Kidney (tissue), 22 donors: ENCODE measurements at places on chromosomes 7 and 10.

DNA sequence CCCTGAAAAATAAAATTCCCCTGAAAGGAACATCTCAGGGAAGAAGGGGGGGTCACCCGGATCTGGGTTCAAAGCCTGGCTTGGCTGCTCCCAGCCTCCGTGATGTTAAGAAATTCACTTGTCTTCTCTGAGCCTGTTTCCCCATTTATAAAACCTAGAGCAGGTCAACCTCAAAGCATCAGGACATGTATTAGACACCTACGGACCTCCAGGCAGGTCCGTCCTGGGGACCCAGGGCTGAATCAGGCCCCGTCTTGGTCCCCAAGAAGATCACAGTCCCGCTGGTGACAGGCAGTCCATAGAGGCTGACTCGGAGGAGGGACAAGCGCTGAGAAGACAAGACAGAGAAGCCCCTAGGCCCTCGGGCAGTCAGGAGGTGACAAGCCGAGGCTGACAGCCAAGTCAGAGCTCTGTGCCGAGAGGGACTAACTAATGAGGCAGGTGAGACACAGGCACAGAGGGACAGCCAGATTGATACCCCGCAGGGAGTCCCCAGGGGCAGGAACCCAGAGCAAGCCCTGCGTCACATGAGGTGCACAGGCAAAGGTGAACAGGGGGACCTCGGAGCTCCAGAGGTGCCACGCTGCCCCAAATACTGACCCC, 2.9 kb downstream of the MYL10 start:
- no peak for DNase-seq

GRCh38 chr7:116953372-116953905, at the start of gene ST7:
ST7 (plus strand) TSS chr7:116953501; CDS start chr7:116953541, 40 bp downstream.
- DNase-seq: peak; percentile 78

DNA sequence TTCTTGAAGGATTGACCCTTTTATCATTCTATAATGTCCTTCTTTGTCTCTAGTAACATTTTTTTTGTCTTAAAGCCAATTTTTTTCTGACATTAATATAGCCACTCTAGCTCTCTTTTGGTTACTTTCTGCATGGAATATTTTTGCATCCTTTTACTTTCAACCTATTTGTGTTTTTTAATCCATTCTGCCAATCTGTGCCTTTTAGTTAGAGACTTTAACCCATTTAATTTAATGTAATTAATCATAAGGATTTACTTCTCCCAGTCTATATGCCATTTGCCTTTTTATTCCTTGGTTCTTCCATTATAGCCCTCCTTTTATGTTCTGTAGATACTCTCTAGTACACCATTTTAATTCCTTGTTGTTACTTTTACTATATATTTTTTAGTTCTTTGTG, 32.7 kb upstream of the RABGEF1 start:
- no peak for DNase-seq

DNA sequence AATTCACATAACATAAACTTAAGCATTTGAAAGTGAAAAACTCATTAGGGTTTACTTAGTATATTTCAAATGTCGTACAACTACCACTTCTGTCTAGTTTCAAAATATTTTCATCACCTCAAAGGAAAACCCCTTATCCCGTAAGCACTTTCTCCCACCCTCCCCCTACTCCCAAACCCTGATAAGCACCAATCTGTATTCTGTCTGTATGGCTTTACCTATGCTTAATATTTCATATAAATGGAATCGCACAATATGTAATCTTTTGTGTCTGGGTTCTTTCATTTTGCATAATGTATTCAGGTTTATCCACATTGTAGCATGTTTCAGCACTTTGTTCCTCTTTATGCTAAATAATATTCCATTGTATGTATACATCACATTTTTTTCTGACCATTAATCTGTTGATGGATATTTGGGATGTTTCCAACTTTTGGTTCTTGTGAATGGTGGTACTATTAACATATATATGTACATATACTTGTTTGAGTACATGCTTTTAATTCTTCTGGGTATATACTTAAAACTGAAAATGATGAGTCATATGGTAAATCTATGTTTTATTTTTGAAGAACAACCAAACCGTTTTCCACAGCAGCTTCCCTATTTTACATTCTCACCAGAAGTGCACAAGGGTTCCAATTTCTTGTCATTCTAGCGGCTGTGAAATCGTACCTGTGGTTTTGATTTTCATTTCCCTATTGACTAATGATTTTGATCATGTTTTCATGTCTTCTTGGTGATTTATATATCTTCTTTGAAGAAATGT, 6.2 kb upstream of the STARD3NL start:
- DNase-seq: no peak

DNA sequence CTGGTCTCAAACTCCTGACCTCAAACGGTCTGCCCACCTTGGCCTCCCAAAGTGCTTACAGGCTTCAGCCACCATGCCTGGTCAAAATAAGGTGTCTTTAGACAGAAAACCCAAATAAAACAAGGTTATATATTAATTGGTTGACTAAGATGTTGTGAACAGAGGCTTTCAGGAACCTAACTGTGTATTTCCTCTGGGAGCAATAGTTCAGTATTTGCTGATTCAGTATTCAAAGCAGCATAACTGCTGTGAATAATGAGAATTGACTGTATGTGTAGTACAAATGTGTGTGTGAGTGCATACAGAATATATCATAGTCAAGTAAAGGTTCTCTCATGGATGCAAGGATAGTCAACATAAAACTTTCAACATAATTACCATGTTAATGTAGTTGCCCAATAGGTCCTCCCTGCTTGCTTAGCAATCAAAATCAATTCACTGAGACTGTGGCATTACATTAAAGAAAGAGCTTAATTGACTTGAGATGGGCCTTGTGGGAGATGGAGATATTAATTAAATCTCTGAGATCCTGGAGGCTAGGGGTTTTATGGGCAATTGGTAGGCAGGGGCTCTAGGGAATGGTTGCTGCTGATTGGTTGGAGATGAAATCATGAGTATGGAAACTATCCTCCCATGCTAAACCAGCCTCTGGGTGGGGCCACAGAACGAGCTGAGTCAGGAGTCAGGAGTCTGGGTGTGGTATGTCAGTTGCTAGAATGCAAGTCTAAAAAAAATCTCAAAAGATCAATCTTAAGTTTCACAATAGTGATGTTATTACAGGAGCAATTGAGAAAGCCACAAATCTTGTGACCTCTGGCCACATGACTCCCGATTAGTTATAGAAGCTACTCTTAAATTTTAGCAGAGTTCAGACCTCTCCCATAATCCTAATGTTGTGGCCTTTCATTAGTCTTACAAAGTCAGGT, 162.7 kb downstream of the AKR1D1 start:
- DNase-seq: no peak

- no peak for DNase-seq
Measured at GRCh38 chr7:7569081-7569527, 2.4 kb downstream of the MIOS start.

DNA sequence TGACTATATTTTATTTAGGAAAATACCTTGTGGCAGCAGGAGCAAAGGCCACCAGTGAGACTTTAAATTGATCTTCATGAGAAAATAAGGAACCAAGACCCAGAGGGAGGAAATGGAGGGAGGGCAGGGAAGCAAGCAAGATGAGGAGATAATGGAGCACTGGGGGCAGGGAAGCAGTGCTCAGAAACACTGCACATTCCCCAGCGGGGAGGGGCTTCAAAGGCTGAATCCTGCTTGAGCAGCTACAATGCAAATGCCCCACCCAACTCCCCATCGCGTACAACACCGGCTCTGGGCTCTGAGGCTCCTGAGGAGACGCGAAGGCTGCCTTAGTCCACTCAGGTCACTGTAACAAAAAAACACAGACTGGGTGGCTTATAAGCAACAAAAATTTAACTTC, 503.8 kb downstream of the GRID1 start:
- DNase-seq: no peak

GRCh38 chr7:69374044-69374425, 224.2 kb upstream of the AUTS2 start:
- no peak for DNase-seq

DNA sequence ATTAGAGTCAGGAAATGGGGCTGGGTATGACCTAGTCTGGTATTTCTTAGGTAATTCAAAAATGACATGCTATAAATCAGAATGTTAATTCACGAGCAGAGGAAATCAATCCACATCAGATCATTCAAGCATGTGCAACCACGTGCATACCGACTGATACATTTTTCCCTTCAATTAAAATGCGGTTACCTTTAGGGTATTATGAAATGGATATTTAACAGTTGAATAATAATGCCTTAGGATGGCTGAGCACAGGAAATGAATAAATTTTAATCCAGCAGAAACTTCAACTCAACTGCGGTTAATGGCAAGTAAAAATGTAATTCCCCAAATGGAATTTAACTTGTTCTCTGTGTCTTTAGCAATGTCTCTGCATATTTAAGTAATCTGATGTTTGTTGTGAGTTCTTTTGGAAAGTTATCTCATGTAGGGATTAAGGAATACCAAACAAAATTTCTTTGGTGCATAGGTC, 9.2 kb downstream of the CPA2 start:
- no peak for DNase-seq

- no peak for DNase-seq
Measured at GRCh38 chr10:70426823-70427222, 14.7 kb downstream of the NODAL start.

GRCh38 chr7:19009241-19009935, 108.0 kb downstream of the TWIST1 start:
- no peak for DNase-seq

- DNase-seq: no peak
Measured at GRCh38 chr10:22429981-22430421, 84.7 kb downstream of the SPAG6 start.

- DNase-seq: no peak
Measured at GRCh38 chr10:28363376-28363775, 60.5 kb upstream of the MPP7 start.

- no peak for DNase-seq
Measured at GRCh38 chr10:30990971-30991646, 40.6 kb downstream of the ZNF438 start.

DNA sequence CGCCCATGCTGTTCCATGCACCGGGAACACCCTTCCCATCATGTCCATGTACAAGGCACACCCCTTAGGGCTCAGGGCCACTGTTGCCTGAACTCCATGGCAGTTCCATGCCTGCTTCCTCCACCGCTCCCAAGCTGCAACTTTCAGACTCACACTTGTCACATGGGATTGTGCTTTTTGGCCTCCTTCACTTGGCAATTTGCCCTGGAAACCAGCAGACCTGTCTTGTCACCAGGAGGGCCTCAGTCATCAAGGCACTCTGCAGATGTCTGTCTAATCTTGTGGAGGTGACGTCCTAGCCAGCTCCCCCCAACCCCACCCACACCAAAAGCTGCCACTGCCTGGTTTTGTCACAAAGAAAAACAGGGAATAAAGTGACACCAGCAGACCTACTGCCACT, 47.5 kb downstream of the CARD11 start:
- DNase-seq: no peak

GRCh38 chr7:157731126-157731525, 394.3 kb downstream of the DNAJB6 start:
- no peak for DNase-seq

DNA sequence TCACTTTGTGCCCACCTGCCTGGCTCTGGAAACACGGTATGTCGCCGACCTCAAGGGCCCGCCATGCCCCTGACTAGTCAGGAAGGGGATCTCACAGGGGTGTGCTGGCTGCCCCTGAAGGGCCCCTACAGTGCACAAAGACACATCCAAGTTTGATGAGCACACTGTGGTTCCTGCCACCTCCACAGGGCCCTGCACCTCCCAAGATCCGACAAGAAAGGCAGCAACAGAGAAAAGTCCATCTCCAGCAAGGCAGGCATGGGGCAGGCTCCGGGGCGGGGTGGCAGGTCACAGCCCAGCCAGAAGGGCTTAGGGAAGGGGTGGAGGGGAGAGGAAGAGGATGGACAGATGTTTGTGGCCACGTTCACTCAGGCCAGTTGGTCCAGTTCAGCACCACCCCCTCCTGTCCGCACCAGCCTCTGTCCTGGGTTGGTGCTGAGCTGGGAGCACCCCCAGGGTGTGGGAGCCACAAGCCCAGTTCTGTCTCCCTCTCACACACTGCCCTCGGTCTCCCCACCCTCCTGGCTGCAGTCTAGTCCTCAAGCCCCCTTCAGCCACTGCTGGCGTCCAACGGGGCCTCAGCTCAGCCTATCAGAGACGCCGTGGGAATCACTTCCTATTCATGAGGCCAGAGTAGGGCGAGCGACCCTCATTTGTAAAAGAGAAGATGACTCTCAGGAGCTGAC, 11.5 kb downstream of the DRGX start:
- DNase-seq: no peak

GRCh38 chr7:1993776-1994740, 238.7 kb downstream of the MAD1L1 start:
- DNase-seq: no peak

- peak; percentile 49 for DNase-seq
Measured at GRCh38 chr7:139588632-139589031, 65.1 kb downstream of the CLEC2L start.

DNA sequence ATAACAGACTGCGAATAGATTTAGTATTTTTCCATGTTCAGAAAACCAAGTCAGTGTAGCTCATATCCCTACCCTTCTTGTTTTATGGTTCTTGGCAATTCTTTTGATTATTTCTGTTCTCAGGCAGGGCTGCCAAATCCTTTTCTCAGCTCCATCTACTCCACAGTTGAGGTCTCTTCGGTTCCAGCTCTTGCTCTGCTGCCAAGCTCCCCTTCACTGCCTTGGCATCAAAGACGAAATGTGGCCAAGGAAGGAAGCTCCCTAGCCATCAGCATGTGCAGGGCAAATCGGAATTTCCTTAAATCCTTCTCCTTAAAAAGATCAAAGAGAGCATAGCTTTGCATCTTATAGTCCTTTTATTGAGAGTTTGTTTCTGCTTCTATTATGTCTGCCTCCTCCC, 116.4 kb upstream of the NOBOX start:
- no peak for DNase-seq
